Ascending aorta (tissue), 2 donors: ENCODE measurements at places on chromosomes 2 and 18.

- no peak for DNase-seq
These were observed 40.6 kb upstream of the LAMA1 start for GRCh38 chr18:7158216-7158615.

DNA sequence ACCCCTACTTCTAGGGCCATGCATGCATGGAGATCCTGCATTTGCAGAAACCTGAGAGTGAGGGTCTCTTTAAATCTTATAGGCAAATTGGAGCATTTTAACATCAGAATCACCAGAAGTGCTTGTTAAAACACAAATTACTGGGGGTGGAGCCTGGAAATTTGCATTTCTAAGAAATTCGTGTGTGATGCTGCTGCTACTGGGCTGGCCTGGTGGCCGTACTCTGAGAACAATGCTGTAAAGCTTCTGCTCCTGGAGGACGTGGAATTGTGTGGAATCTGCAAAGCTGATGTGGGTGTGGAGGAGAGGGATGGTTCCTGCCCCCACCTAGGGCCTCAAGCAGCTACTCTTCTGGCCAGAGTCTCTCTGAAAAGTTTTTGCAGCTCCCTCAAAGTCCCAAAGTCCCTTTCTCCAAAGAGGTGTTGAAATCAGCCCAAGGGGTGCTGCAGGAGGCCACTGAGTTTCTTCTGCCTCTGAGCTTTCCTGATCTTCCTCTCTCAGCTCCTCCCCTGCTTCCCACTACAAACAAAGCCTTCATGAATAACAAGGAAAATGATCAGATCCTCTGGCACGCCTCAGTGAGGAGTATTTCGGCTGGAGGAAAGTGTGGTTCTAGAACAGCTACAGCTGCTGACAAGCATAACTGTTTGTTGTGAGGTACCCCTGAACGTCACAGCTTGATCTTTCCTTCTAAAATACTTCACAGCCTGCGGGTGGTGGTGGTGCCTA, 508.3 kb downstream of the CNTNAP5 start:
- DNase-seq = no peak

- no peak for DNase-seq
These were observed 316.5 kb downstream of the MTX2 start for GRCh38 chr2:176585791-176586190.

- DNase-seq = no peak
These were observed 256.7 kb upstream of the RBBP8 start for GRCh38 chr18:22676423-22676822.

DNA sequence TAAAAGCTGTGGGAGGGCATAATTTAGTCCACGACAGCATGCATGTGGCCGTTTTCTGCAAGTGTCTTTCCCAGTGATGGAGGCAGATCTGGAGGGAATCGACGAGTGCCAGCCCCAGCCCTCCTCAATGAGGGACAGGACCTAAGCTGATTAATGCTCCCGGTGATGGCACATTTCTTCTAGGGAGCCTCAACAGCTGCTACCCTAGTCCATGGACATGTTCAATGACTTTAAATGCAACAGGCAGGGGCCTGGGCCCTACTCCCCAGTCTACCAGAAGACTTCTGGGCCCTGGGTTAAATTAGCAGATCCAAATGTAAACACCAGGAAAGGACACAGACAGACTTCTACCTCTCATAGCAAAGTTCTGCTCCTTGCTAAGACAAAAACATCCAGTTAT, 155.1 kb downstream of the ACTR3 start:
- no peak for DNase-seq

DNA sequence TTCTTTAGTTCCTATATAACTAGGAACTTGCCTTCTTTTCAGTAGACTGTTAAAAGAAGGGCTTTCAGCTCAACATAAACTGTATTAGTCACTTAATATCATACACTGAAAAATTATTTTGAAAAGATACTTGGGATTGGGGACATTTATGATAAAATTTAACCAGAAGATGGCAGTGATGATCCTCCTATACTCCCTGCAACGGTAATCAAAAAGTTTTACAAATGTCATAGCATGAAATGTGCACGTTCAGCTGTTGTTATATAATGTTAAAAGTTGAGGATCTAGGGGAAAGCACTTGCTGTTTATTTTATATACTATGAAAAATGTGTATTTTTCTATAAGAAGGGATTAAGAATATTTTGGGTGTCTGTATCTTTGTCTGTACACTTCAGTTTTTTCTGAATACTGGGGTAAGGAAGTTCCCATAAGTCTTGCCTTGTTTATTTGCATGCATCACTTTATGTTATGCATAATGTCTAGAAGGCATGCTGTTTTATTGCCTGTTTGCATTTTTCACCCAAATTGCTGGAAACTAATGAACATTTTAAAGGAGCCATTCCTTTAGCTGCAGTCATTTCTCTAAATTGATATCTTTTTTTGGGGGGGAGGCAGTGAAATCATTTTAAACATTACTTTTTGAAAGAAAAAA, 19.0 kb downstream of the DYNC1I2 start:
- DNase-seq = no peak
